ENCODE measurements at places on chromosomes 4 and X.
A peak's percentile ranks its signal among the peaks of the same experiment; 100 is the strongest.

DNA sequence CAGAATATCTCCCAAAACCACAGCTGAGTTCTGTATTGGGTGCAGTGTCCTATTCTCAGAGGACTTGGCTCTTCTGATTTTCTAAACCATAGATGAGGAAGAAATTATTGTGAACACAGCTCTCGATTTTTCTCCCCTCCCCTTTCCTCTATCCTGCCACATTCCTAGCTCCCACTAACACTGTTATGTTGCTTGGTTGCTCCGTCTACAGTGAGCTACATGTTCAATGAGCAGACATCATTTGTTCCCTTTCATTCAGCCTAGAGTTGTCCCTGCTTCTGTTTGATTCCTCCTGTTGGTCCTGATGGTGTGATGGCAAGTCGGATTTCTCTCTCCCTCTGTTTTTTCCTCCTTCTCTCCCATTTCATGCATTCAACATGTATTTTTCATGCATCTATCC is 65.9 kb downstream of the DIPK2B start:
- no peak for DNase-seq

DNA sequence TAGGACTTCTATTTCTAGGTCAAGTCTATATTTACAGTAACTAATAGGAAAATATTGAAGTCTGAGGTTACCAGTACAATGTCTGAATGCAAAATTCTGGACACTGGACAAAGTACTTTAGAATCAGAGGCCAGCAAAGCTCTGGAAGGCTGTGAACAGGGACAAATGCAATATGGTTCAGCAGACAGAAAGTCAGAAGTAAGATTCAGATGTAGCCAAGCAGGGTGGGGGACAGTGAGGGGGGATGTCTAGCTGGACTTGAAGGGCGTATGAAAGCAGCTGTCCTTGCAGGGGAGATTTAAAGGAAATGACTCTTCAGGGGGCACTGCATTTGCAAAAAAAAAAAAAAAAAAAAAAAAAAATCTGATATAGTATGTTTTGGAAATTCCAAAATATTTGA is 2.9 kb downstream of the SORBS2 start:
- DNase-seq: no peak

- DNase-seq: no peak
Measured at GRCh38 chr4:184805462-184806228, 20.1 kb downstream of the ACSL1 start.

- no peak for DNase-seq
Measured at GRCh38 chrX:122439831-122440230, 744.2 kb upstream of the GRIA3 start.

DNA sequence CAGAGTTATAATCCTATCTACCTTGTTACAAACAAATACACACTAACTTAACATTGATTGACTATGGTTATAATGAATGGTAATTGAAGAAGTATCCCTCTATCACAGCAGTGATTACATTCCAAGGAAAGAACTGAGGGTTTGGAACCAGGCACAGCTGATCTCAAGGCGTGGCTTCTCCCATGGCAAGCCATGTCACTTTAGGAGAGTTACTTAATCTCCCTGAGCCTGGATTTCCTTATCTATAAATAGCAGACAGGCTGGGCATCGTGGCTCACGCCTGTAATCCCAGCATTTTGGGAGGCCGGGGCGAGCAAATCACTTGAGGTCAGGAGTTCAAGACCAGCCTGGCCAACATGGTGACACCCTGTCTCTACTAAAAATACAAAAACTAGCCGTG is 25.6 kb downstream of the SORBS2 start:
- DNase-seq: no peak

- DNase-seq: no peak
Measured at GRCh38 chr4:156594624-156595023, 377.0 kb downstream of the PDGFC start.

GRCh38 chr4:42904986-42905385 is 12.5 kb downstream of the GRXCR1 start:
- DNase-seq: no peak

- DNase-seq: no peak
Measured at GRCh38 chr4:69910016-69910782, 20.7 kb upstream of the CSN1S1 start.

- DNase-seq: no peak
Measured at GRCh38 chr4:48109413-48110263, 24.4 kb downstream of the TXK start.

- DNase-seq: no peak
Measured at GRCh38 chr4:79626611-79627010, 218.6 kb upstream of the GK2 start.

DNA sequence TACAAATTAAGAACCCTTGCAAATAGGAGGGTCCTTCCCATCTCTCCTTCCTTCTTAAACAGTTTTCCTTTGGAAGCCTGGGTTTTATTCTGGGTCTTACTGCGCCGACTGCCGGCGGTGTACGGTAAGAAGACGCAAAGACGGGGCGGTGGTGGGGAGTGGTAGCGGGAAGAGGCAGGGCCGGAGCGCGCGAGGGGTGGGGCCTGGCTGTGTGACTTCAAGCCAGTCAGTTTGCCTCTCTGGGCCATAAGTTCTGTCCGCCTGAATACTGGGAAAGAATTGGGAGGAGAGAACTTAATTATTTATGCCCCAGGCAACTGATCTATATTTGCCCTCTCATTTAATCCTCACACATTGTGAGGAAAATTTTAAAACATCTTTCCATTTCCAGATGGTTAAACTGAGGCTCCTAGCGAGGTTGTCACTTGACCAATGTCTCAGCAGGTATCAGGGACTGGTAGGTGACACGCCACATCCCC is 726 bp upstream of the KANTR start:
- DNase-seq: peak; percentile 84

DNA sequence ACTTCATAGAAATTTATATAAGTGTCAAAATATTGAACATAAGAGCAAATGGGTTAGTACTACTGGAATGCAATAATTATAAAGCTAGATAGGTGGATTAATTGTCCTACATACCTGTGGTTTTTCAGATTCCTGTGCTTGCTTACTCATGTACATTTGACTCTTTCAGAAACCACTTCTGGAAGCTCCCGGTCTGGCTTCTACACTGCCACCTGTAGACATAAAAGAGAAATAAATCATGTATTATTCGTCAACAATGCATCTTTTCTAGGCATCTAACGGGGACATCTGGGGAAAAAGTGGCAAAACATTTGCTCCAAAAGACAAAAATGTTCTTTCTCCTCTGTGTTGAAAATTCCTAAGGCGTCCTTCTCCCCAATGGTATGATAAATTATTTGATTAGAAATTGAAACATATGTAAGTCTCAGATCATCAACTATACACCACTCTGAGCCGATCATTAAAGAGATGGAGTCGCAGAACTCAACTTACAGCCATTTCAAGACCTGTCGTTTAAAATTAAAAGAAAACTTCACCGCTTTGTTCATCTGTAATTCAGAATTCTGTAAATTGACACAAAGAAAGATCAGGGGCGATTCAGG is 648.7 kb upstream of the DIPK2B start:
- peak; percentile 64 for DNase-seq

- DNase-seq: no peak
Measured at GRCh38 chr4:41257257-41257901, 651 bp downstream of the UCHL1 start.

DNA sequence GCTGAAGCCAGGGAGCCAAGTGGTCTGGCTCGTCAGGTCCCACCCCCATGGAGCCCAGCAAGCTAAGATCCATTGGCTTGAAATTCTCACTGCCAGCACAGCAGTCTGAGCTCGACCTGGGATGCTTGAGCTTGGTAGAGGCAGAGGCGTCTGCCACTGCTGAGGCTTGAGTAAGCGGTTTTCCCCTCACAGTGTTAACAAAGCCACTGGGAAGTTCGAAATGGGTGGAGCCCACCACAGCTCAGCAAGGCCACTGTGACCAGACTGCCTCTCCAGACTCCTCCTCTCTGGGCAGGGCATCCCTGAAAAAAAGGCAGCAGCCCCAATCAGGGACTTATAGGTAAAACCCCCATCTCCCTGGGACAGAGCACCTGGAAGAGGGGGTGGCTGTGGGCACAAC is 353.8 kb downstream of the NAP1L3 start:
- DNase-seq: no peak

- no peak for DNase-seq
Measured at GRCh38 chrX:153372949-153373348, 28.2 kb downstream of the PNMA6E start.

DNA sequence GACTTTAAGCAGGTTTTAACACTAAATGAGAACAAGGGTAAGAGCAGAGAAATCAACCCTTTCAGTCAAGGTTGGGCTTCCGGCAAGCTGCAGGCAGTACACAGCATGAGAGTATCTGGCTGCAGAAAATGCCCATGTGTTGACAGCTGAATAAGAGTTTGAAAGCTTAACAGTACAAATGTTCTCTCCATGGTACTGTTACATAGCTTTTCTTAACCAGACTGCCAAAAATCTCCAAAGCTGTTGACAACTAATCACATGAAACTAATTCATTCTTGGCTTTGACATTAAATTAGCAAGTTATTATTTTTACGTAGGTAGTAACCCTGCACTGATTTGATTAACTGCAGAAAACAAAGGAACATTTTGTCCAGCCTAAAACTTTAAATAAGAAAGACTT is 153.5 kb downstream of the SLC10A7 start:
- DNase-seq: no peak

GRCh38 chr4:6221851-6222760 is 21.8 kb upstream of the JAKMIP1 start:
- no peak for DNase-seq

- DNase-seq: peak; percentile 31
Measured at GRCh38 chrX:76279007-76279406, 106.1 kb downstream of the PBDC1 start.

GRCh38 chrX:17833954-17834353 is 27.1 kb downstream of the RAI2 start:
- no peak for DNase-seq

DNA sequence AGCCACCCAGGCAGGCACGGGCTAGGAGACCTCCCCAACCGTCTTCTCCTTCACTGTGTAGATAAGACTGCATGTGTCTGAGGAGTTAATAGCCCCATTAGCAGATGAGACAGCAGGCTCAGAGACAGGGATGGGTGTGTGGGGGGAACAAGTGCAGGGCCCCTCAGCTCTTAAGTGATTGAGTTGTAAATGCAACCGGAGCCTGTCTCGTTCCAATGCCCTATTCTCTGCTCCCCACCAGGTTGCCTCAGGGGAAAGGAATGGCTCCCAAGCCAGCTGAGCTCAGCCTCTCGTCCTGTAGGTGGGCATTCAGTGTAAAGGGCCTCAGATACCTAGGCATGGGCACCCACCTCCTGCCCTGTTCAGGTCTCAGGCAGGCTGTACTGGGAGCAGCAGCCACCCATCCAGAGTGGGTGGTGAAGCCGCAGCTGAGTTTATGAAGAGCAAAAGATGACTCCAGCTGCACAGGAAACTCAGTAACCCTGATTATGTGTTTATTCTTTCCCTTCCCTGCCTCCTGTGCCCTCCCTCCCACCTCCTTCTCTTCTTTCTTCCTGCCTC is 87.3 kb downstream of the PJA1 start:
- no peak for DNase-seq

- DNase-seq: no peak
Measured at GRCh38 chr4:173924561-173924960, 358.9 kb downstream of the FBXO8 start.

DNA sequence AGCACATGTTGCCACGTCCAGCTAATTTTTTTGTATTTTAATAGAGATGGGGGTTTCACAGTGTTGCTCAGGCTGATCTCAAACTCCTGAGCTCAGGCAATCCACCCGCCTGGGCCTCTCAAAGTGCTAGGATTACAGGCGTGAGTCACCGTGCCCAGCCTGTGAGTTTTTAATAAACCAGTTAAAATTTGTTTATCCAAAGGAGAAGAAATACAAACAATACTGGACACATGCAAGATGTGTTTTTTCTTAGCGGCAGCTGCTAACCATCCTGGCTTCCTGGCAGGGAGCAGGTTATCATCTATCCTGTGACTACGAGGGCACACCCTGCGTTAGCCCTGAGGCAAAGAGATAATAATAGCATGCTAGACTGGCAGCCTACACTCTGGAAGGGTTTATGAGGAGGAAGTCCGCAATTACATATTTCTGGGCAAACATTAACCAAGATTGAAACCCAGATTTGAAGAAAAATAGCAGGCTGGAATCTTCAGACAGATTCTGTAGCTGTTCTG is 191.4 kb downstream of the SPRY1 start:
- DNase-seq: no peak

DNA sequence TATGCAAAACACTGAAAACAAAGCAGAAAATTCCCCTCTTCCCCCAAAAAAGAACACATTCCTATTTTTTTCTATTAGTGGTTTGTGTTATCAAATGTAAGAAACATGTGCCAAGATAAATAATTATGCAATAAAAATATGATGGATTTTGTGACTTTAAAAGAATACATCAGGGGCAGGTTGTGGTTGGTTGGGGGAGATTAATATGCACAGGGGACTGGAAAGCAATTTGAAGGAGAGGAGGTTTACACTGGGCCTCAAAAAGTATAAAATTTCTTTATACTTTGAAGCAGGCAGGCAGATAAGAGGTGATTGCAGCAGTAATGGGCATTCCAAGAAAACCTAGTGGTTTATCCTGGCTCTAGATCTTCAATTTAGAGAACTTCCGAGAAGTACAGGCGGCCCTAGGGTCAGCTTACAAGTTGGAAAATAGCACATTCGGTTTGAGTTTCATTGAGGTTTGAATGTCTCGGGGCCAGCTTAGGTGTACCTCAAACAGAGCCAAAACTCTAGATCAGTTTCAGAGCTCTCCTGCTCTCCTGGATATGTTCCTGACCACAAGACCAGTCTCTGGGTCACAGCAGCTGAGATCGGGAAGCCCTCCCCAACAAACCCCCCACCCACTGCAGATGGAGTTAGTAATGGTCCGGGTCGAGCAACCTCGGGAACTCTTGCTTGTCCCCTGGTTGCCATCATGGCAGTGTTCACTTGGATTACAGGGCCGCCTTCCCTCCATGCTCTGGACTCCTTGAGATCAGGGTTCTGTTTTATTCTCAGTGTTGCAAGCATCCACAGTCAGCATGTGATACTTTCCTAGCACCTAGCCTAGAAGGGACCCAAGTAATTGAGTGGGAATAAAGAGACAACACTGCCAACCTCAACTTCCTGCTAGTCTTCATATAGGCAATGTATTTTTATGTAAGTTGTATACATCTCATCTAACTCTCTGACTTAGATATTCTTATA is 112.1 kb upstream of the DDIT4L start:
- no peak for DNase-seq

DNA sequence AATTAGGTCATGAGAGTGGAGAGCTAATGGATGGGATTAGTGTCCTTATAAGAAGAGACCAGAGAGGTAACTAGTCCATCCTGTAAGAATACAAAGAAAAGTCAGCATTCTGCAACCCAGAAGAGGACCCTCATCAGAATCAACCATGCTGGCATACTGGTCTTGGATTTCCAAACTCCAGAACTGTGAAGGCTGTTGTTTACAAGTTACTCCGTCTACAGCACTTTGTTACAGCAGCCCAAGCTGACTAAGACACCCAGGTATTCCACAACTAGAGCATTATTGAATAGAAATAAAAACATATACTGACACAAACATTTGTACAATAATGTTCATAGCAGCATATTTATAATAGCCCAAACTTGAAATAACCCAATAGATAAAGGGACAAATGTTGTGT is 9.2 kb downstream of the TMEM156 start:
- no peak for DNase-seq

DNA sequence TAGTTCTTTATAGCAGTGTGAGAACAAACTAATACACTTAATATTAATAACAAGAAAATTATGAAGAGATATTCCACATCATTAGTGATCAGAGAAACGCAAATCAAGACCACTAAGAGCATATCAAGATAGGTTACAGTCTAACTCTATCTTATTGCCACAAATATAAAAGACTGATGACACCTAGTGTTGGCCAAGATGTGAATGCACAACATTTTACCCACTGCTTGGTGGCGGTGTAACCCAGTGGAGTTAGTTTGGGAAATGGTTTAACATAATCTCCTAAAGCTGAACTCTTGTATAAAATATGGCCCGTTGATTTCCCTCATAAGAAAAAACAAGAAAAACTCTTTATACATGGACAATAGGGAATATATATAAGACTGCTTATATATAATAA is 92.4 kb downstream of the SLITRK2 start:
- no peak for DNase-seq

All from CD4-positive, alpha-beta T cell (primary cell).